ENCODE measurements at places on chromosomes 6 and 20.

- DNase-seq: no peak
Measured at GRCh38 chr6:119671105-119671504, 321.5 kb upstream of the MAN1A1 start.

- DNase-seq: no peak
Measured at GRCh38 chr6:140012150-140012549, 637.7 kb upstream of the CITED2 start.

GRCh38 chr6:42394151-42394550 is 57.6 kb downstream of the TRERF1 start:
- DNase-seq: no peak

DNA sequence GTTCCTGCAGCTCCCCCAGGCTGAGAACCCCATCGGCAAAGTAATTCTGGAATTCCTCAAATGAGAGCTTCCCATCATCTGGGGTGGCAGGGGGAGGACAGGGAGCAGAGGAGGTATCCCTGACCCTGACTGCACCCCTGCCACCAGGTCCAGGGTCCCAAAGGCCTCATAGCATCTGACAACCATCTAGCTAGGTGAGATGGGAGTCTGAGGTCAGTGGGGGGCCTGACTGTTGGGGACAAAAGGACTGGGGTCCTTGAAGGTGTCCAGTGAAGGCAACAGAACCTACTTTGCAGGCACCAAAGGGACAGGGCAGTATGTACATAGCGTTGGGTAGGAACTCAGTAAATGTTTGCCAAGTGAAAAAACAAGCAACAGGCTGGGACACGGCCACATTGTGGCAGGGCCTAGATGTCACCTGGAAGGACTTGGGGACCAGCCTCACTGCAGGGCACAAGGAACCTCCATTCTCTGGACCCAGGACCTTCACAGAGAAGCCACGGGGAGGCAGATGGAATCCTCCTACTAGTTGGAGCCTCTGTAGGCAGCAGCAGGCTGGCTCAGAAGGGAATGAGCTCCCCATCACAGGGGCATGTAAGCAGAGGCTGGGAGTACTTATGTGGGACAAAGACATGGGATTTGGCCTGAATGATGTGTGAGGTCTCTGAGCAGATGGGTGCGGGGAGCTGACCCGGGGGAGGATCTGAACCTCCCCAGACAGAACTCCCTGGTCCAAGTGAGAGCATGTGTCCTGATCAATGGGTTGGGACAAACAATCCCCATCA is 3.3 kb downstream of the NECAB3 start:
- DNase-seq: no peak

- no peak for DNase-seq
Measured at GRCh38 chr6:24905483-24905882, 30.3 kb downstream of the RIPOR2 start.

DNA sequence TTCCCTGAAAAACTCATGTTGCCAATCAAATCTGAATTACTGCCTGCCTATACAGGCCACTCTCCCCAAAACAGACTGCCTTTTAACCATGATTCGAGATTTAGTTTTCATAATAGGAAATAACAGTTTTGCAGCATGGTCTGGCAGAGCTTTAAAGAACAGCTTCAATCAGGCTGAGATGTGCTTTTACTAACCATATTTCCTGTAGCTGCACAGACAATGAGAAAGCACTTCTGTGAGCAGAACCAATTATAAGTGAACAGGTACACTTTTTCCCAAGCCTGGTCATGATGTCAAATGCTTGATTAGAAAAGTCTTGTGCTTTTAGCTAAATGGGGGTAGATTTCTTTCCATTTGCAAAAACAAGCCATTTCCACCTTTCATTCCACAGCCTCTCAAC is 108.2 kb downstream of the THEMIS start:
- DNase-seq: no peak

- DNase-seq: no peak
Measured at GRCh38 chr20:31967830-31968249, at the start of gene XKR7. Gene XKR7 (plus strand): TSS chr20:31968151. CDS start chr20:31968176, 25 bp downstream.

- no peak for DNase-seq
Measured at GRCh38 chr6:160138839-160139419, 17.3 kb downstream of the SLC22A1 start.

GRCh38 chr20:38620441-38620840 is 18.8 kb downstream of the ARHGAP40 start:
- DNase-seq: no peak

DNA sequence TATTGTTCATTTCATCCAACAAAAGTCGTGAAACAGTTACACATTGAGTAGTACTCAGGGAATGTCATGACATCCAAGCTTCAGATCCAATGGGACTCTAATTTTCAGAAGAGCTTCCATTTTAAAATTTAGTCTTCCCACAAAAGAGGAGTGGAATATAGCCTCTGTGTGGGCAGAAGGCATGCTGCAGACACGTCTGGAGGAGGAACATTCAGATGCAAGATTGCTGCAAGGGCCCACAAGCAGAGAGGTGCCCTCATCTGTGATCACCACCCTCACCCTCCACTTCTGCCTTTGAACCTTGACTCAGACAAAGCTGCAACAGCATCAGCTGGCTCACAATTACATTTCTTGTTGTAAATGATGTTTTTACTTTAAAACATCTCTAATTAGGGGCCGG is 29.9 kb downstream of the NRN1 start:
- no peak for DNase-seq

DNA sequence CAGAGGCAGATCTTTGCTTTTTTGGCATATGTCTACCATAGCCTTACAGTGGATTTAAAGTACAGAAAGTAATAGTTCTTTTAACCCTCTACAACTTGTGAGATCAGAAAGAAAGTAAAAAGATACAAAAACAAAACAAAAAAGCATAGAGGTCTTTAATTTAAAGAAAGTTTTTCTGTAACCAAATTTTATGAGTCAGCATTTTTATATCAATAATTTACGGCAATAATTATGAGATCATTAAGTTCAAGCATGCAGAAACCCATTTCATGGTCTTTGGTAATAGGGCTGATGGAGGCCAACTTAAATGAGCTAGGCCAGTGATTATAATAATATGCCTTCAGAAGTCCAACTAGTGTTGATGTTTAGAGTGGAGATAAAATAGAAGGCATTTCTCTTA is 145.9 kb downstream of the AIG1 start:
- DNase-seq: no peak

GRCh38 chr6:158850807-158851115 is 31.6 kb upstream of the EZR start:
- DNase-seq: no peak

- DNase-seq: no peak
Measured at GRCh38 chr6:138680085-138680484, 93.5 kb upstream of the CCDC28A start.

GRCh38 chr6:71228461-71229041 is 60.1 kb upstream of the OGFRL1 start:
- DNase-seq: no peak

- no peak for DNase-seq
Measured at GRCh38 chr6:146090474-146090873, 61.6 kb downstream of the GRM1 start.

DNA sequence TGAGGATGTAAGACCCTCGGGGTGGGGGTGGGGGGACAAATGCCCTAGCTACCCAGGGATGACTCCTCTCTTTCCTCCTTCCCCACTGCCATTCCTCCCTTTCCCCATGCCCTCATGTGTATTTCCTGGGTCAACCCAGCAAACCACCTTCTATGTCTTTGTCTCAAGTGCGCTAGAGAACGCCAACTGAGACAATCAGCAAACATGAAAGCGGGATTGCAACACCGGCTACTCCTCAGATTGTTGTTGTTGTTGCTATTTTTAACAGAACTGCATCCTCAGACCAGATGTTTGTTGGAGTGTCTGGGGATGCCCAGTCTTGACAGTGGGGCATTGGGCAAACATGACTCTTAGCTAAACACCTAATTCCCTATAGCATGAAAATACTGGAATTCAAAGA is 39.3 kb upstream of the HIVEP1 start:
- no peak for DNase-seq

DNA sequence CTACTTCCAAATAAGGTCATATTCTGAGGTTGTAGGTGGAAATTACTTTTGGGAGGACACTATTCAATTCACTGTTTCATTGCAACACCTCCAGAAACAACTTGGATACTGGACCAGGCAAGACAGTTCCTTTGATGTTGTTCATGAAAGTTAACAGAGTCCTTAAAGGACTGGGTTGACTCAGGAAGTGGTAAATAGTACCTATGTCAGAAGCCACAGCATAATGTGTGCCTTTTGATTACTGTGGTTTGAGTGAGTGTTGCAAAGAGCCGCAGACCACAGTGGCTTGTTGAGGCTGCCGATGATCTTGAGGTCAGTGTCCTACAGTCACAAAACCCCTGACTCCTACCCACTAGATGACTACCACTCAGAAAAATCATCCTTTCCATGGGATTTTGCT is 10.9 kb downstream of the IL20RA start:
- DNase-seq: no peak

GRCh38 chr20:62244644-62245108 is 6.4 kb downstream of the OSBPL2 start:
- no peak for DNase-seq

GRCh38 chr6:31131595-31131994 is 7.3 kb downstream of the PSORS1C2 start:
- DNase-seq: no peak

DNA sequence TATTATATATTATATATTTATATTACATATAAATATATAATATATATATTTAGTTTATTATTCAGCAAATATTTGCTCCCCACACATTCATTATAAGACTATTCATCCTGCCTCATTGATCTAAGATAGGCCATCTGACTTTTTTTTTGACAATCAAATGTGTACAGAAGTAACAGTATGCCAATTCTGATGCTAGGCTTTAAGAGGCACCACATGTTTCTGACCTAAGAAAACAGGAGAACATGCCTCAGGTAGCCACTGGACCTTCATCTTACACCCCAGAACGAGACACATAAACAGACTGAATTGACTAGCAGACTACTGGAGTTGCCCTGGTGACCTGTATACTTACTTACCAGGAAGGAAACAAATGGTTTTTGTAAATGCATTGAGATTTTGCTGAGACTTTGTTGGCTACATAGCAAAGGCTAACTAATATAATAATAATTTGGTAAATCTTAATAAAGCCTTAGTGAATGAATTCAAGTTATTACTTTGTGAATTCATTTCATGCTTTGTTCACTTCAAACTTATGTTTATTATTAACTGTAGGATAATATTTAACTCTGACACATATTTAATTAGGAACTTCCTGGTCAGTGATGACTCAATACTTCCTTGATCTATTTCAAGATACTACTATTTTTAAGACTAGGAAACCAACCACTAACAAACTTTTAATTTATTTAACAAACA is 13.4 kb upstream of the MYO6 start:
- no peak for DNase-seq

DNA sequence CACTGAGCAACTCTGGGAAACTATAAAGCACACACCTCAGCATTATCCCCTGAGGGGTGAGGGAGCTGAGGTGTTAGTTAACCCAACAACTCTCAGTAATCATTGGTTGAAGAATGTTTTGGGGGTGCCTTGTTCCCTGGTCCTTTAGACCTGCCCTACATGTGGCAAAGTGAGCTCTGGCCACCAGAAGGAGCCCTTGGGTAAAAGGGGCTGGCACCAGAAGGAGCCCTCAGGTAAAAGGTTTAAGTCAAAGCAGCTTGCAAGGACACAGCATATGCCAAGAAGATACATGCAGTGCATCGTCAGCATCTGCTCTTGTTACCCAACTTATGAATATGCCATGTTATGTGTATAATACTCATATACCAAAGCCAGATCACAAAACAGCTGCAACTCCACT is 1081.7 kb downstream of the KIF16B start:
- no peak for DNase-seq

DNA sequence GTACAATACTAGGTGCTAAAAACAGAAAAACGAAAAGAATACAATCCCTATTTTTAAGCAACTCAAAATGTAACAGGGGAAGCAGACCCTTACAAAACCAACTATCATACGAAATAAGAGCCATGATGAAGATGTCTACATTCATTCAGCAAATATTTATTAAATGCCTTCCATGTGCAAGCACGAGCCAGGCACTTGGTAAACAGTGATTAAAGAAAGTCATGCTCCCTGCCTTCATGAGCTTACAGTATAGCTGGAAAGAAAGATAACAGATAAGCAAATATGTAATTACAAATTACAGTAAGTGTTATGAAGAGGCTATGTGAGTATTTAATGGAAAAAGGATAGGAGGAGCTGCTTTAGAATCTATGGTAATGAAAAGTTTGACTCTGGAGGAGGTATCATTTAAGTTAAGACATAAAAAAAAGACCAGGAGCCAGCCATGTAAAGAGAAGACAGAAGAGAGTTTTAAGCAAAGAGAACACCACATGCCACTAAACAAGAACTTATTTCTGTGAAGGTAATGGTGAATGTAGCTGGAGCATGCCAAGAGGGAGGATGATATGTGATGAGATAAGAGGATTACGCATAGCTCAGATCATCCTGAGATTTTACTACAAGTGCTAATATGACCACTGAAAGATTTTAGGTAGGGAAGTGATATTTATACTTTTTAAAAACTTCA is 19.3 kb upstream of the COX7A2 start:
- DNase-seq: no peak

- no peak for DNase-seq
Measured at GRCh38 chr6:73156793-73157767, 68.2 kb downstream of the KHDC1L start.

GRCh38 chr6:1470040-1470439 is 80.7 kb downstream of the FOXF2 start:
- DNase-seq: no peak

DNA sequence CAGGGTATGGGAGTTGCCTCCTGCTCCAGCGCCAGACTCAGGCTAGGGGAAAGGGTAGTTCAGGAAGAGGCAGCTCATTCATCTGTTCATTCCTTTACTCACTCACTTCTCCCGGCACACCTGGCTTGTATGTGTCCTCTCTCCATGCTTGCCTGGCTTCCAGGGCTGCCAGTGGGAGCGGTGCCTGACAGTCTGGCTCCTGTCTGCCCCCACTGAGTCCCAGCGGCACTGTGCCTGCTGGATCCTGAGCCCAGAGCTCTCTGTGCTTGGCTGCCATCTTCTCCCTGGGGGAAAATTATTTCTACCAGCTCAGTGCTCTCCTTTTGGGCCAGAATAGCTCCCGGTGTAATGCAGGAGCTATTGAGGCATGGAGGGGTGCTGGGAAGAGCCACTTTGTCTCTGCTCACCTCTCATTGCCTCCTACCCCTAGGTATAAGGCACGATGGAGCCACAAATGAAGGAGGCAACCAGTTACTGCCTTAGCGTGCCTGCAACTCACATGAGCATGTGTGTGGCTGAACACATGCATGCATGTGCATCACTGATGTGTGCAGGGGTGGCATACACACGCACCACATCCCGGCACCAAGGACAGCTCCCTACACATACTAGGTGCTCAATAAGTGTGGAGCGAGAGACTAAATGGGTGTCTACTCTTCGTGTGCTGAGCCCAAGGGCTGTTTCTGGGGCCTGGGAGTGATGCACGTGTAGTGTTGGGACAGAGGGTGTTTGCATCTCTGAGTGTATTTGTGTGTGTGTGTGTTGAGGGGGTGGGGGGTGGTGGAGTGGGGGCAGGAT is 46.6 kb downstream of the CDH22 start:
- no peak for DNase-seq

GRCh38 chr6:34085453-34086170 is 60.3 kb downstream of the GRM4 start:
- DNase-seq: no peak
